ENCODE measurements at places on chromosomes 2 and 18.

- DNase-seq, result no peak
Observed at GRCh38 chr2:197442857-197443256, 8.0 kb upstream of the SF3B1 start.

- no peak for DNase-seq
Observed at GRCh38 chr2:65688141-65688886, 255.9 kb upstream of the SPRED2 start.

DNA sequence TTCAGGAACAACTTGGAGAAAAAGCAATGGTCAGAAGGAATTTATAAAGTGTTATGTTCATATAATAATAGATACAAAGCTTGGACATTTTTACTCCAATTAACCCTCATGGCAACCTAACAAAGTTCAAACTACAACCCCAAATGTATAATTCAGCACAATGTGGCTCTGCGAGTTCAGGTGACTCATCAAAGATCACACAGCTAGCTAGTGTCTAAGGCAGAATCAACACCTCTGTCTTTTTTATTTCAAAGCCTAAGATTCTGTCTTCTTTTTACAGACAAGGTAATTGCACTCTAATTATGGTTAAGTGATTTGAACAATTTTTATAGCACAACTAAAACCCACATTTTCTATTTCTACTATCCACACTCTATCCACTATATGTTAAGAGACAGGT lies 90.5 kb downstream of the CHST9 start:
- no peak for DNase-seq

DNA sequence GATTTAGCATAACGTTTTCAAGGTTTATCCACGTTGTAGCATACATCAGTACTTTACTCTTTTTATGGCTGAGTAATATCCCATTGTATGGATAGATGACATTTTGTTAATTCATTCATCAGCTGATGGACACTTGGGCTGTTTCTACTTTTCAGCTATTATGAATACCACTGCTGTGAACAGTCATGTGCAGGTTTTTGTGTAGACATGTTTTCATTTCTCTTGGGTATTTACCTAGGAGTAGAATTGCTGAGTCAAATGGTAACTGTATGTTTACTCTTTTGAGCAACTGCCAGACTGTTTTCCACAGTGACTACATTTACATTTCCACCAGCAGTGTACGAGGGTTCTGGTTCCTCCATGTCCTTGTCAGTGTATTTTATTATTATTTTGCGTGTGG lies 33.9 kb downstream of the COX7A2L start:
- DNase-seq, result peak; percentile 55

GRCh38 chr2:176997074-176997791 lies 215.4 kb upstream of the HNRNPA3 start:
- no peak for DNase-seq

DNA sequence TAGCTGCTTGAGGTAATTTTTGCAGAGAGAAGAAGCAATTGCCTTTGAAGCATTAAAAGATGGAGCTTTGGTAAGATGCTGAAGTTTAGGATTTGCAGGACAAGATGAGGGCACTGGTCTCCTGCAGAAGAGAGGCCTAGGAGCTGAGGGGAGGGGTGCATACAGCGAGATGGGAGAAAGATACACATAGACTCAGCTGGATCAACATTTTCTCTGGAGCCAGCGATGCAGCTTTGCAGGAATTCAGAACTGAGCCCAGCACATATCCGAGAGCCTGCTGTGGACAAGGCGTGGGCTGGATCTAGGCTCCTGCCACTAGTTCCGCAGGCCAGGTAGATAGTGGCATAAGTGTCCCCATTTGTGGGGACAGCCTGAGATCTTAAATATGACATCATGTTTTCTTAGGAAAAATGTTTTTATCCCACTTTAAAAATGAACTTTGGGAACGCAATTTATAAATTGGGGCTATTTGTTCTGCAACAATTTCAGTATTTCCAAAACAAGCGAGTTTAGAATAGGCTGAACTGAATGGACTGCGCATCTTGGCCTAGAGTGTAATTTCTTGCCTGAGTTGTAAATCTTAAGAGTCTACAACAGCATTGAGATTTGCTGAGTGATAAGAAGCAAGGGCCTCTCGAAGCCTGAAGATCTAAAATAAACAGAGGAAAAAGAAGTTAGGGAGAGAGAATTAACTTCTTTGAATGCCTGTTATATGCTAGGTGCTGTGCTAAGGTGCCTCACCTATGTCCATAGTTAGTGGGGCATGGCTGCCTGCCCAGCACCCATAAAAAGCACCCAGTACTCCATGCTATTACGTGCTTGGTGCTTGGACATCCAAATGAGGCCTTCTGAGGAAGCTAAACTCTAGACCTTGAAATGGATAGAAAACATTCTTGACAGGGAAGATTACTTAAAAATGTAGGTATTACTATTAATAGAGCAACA lies 17.3 kb downstream of the GRHL1 start:
- no peak for DNase-seq

- no peak for DNase-seq
Observed at GRCh38 chr2:173412628-173413027, 58.0 kb downstream of the CDCA7 start.

GRCh38 chr2:100840519-100840918 lies 20.6 kb downstream of the NPAS2 start:
- DNase-seq, result no peak

- no peak for DNase-seq
Observed at GRCh38 chr2:190036071-190036470, 26.5 kb downstream of the MSTN start.

DNA sequence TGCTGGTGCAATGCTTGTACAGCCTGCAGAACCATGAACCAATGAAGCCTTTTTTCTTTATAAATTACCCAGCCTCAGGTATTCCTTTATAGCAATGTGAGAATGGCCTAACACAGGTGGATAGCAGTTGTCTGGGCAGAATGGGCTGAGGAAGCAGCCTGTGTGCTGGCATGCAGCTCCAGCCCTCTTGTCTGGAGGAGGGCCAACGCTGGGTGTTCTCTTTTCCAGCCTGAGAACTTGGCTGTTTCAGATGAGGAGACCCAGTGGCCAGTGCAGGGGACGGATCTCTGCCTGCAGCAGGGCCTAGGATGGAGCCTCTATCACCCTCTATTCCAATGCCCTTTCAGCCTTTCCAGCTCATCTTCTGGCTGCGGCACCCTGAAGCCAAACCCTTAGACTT lies 58.8 kb downstream of the CTIF start:
- DNase-seq, result no peak

GRCh38 chr18:8424917-8425725 lies 184.1 kb upstream of the RAB12 start:
- no peak for DNase-seq

- DNase-seq, result no peak
Observed at GRCh38 chr2:54482715-54483114, 26.6 kb downstream of the SPTBN1 start.

DNA sequence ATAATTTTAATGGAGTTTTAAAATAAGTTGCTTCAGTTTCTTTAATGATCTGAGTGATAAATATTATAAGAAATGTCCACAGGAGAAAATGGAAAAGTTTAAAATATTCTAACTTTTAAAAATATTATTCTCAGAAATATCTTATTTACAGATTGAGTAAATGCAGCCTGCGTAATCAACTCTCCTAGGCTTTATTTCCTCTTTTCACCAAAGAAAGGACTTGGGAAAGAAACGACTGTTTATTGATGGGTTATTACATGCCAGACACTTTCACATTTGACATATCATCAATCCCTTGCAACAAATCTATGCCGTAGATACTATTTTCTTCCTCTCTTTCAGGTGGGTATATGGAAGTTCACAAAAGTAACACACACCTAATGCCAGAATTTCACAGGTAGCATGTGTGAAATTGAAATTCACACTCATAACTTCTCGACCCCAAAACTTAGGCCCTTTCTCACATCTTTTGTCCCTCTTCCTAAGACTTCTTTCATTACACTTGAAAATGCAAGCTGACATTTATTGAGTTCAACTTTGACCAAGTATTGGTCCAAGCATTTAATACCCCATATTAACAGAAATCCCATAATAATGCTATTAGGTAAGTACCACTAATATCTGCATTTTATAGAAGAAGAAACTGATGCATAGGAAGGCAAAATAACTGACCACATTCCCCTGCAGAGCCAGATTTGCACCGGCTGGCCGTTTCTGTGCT lies 49.2 kb downstream of the MYOM1 start:
- no peak for DNase-seq

GRCh38 chr2:88950010-88950409 lies 258.5 kb downstream of the RPIA start:
- no peak for DNase-seq

GRCh38 chr18:47737198-47737830 lies 193.1 kb downstream of the SMAD2 start:
- no peak for DNase-seq

- peak; percentile 42 for DNase-seq
Observed at GRCh38 chr2:159797543-159798375, at the start of gene CD302. CD302 (minus strand) TSS chr2:159798208; CDS start chr2:159798198, 10 bp downstream.

DNA sequence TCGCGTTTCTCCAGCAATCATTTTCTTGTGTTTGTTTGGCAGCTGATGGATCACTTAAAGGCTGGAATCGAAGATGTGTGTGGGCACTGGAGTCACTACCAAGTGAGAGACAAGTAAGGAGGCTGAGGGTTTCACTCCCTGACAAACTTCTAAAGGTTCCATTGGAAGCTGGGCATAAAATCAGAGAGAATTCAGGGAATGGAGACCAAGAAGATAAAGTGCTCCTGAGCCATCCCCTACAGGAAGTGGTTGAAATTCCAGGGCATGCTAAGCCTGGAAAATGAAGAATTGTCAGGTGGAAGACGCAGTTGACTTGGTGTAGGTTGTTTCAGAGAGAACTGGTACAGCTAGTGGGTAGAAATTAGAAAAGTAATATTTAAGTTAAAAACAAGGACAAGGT lies 39.1 kb downstream of the SLC9A4 start:
- no peak for DNase-seq

- peak; percentile 62 for DNase-seq
Observed at GRCh38 chr2:188292348-188293239, 920 bp downstream of the GULP1 start.

DNA sequence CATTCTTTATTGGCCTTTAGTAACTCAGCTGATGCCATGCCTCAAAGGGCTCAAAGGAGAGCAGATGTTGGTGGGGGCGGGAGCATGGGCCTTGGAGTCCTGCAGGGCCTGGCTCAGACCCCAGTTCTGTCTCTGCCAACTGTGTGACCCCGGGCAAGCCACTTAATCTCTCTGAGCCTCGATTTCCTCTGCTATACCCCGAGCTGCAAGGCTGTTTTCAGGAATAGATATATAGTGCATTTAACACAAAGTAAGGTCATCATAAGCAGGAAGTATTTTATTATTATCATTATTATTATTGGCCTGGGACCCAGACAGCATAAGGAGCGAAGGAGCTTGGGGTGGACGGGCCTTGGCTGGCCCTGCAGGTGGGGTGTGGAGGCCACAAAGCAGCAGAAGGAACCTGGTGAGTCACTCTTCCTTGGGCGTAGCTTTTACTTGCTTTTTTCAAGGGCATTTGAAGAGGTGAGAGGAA lies 162.7 kb downstream of the INHBB start:
- DNase-seq, result no peak

Measured in NCI-H774 (cell line).